ENCODE measurements at places on chromosomes 7 and 10. TPM values are rescaled to one million over a fixed set of nuclear protein-coding genes. Genes with fewer than 3 reads are reported as not detected.

Gene TSPAN12
- polyA plus RNA-seq, result not detected

Gene DDC
- polyA plus RNA-seq, result not detected

Gene HOXA7
- not detected for polyA plus RNA-seq

Gene BAMBI
- polyA plus RNA-seq, result not detected

Gene HOGA1
- polyA plus RNA-seq, result not detected

Gene GRID1
- polyA plus RNA-seq, result not detected

Gene ADRA2A
- not detected for polyA plus RNA-seq

Gene RNF133
- not detected for polyA plus RNA-seq

Gene ARF5
- 152 TPM for polyA plus RNA-seq

Gene IQCE
- polyA plus RNA-seq, result 2.2 TPM

Gene LDB3
- polyA plus RNA-seq, result not detected

Gene OR2A7
- polyA plus RNA-seq, result 0.23 TPM

Gene SNX13
- 10.7 TPM for polyA plus RNA-seq

DNA sequence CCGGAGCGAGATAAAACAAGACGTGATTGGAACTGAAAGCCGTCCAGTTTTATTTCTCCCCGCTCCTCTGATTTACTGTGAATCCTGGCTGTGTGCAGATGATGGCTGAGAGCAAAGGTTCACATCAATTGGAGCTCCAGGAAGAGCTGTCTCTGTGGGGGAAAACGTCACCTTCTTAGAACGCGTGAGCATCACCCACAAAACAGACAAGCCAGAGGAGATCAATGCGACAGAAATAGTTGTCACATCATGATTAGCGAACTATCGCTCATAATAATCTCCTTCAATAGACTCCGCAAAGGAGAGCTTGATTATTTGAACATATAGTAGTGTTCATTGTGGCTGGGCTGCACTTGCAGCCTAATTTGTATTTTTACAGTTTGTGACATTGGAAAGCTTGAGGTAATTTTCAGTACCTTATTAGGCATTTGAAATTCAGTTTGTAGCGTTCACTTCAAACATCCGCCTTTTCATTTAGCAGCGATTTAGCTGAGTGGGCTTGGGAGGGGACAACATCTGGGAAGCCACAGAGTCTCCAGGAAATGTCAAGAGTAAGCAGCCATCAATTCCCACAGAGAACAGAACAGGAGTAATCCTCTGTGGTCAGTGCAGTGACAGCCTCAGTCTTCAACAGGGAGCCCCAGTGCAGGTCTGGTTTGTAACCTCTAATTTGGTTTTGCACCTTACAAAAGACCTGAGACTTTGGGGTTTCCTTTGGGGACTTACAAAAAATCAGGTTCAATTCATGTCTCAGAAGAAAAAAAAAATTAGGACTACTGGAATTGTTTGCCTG lies 276.8 kb upstream of the PFKP start:
- no peak for DNase-seq

GRCh38 chr10:3948843-3949242 lies 163.8 kb upstream of the KLF6 start:
- peak; percentile 77 for DNase-seq

GRCh38 chr10:82628373-82628772 lies 753.4 kb downstream of the NRG3 start:
- DNase-seq, result no peak

GRCh38 chr7:159088016-159088865 lies 56.4 kb downstream of the VIPR2 start:
- DNase-seq, result no peak

GRCh38 chr10:72490951-72491350 lies 134.9 kb downstream of the MICU1 start:
- DNase-seq, result no peak

DNA sequence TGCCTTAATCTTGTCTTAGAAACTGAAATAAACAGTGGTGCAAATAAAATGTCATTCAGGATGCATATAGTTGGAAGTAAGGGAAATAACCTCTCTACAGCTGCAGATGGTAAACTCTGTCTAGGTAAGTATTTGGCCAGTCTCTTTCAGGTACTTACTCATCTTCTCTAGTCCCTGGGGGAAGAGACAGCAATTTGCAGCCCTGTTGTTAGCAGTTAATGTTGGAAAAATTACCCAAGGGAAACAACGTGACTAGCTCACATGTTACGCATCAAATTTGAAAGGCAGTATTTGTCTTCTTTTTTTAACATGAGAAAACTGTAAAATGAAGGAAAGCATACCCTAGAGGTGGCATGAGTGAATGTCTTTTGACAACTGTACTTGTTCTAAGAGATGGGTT lies 3.2 kb upstream of the HUS1 start:
- DNase-seq, result no peak

GRCh38 chr7:24659505-24659904 lies 86.3 kb downstream of the PALS2 start:
- no peak for DNase-seq

GRCh38 chr10:132752378-132752777 lies 33.6 kb downstream of the NKX6-2 start:
- DNase-seq, result no peak

DNA sequence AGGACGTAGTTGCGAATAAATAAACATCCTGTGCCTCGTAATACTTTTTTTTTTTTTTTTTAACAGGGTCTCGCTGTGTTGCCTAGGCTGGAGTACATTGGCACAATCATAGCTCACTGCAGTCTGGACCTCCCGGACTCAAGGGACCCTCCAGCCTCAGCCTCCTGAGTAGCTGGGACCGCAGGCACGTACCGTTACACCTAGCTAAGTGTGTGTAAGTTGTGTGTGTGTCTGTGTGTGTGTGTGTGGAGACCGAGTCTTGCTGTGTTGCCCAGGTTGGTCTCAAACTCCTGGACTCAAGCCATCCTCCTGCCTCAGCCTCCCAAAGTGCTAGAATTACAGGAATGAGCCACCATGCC lies 573 bp upstream of the PON2 start:
- no peak for DNase-seq

DNA sequence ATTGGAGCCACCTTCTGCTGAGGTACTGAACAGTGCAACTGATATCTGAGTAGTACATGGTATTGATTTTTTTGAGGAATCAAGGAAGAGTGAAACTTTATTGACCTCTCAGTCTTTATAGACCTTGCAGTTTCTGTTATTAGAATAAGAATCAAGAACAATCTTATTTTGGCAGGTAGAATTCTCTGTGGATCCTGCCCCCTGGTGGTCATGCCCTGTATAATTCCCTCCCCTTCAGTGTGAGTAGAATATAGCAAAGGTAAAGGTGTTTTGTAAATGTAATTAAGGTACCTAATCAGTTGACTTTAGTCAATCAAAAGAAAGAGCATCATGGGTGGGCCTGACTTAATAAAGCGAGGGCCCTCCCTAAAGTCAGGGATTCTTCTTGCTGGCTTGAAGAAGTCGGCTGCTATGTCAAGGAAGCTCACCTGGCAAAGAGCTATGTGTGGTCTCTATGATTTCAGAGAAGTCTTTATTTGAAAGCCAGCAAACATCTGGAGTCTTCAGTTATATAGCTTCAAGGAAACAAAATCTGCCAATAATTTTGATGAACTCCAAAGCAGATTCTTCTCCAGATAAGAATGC lies 142.8 kb downstream of the LSM5 start:
- no peak for DNase-seq

GRCh38 chr10:2488446-2489005 lies 578.8 kb upstream of the PFKP start:
- DNase-seq, result no peak

DNA sequence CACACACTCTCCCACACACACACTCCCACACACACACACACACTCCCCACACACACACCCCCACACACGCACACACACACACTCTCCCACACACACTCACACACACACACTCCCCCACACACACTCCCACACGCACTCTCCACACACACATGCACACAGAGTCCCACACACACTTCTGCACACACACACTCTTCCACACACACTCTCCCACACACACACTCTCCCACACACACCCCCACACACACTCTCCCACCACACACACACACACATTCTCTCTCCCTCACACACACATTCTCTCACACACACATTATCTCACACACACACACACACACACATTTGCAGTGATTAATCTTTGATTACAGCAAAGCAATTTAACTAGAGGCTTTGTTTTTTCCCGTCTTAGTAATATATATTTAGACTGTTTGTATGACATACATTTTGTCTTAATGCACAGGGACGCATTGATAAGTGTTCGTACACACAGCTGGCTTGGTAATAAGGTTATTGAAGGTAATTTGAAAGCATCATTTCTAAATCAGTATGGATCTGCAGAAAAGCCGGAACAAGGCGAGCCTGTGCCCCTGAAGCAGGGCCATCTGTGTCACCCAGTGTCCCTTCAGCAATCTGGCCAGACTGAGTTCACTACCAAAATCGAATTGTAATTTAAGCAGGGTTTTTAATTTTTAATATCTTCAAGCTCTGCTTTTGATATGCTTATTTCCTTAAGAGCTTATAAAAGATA lies 69.9 kb upstream of the SH2B2 start:
- DNase-seq, result no peak

DNA sequence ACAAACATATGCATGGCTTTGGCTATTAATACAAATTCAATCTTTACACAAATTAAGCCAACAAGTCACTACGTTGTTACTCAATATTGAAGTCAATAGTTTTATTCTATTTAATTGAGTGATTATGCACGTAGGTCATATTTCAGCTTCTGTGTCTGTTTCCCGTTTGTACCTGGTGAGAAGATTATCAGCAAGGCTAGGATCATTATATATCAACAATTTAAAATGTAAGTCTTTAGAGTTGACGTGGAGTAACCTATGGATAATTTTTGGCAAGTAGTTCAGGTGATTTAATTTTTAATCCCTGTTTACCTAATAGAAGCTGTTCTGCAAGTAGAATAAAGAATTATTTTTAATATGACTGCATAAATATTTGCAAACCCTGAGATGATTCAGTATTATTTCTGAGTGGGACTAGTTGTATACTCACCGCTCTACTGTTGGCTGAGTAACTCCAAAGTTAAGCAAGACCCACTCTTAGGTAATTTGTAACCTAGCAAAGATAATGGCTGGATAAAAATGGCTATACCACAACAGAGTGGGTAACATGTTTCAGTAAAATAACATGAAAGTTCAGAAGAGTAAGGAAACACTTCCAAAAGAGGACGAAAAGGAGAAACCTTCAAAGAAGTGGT lies 161.0 kb downstream of the HGF start:
- DNase-seq, result no peak

DNA sequence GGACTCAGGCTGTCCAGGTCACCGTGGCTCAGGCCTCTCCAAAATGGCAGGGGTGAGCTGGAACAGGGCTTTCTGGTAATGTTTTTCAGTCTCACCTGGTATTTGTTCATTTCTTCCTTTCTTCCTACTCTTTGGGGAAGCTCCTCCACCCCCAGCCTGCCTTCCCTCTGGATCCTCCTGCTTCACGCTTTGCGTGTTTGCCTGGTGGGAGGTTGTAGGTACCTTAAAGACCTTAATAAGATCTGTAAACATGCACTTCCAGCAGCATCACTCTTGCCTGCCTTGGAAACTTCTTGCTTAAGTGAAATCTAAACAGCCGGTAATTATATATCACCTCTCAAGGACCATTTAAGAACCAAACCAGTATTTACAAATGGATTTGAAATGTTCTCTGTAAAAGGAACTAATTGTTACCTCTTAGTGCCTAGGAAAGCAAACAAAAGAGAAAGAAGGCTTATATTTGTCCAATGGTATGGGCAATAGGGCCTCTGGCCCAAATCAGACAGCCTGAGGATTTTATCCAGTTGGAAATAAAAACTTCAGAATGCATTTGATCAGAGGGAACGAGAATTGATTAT lies 339.9 kb downstream of the CCSER2 start:
- DNase-seq, result no peak

DNA sequence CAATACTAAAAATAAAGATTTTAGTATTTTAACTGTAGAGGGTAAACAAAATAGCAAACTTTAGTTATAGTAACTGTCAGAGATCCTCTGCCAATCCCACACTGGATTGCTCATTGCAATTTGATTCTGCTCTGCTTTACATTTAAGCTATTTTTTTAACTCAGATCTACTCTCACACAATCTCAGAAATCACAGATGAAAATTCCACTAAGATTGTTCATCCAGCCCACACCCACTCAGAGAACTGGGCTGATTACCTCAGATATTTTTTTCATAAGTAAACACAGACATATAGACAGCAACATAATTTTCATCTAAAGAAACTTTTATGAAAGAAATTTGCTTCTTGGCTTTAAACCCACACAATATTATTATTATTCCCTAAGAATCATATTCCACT lies 7.0 kb downstream of the OSBPL3 start:
- no peak for DNase-seq

DNA sequence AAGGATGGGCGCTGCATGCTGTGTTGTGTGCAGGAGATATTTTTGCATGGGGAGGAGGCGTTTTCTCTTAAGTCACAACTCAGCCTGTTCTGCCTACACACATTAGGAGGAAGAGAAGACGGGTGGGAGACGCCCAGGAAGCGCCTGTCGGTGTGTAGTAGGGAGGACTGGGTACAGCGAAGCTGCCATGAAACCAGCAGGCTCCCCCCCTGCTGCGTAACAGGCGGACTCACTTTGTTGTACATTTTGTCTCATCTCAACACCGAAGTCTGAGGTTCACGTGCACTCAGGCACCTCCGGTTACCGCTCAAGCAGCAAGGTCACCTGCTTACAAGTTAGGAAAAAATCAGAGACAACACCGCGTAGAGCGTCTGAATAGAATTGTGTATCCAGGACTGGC lies 56.3 kb downstream of the CRTAC1 start:
- no peak for DNase-seq

- no peak for DNase-seq
Observed at GRCh38 chr7:129244220-129244619, 19.4 kb downstream of the AHCYL2 start.

DNA sequence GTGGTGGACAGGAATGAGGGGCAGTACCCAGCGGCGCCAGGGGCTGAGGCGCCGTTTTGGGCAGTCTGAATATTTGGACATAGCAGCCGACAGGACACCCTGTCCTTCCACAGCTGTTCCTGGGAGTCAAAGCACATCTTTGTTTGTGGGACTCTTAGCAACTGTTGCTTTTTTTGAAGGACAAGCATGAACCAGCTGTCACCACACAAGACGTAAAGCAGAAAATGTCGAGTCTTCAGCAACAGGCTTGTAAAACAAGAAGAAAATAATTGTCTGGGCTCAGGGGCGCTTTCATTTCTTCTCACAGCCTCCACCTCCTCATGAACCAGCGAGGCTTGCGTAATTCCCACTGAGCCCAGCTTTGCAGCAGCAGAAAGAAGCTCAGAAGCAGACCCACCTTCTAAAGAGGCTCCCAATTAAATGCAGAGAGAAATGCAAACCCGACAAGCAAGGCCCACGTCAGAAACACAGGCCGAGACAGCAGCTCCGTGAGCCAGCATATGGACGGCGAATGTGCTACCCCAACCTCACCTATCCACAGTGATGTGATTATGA lies 68.9 kb upstream of the DNAAF5 start:
- DNase-seq, result no peak

- DNase-seq, result no peak
Observed at GRCh38 chr7:91351374-91351773, 87.1 kb downstream of the FZD1 start.

GRCh38 chr7:12529971-12530710 lies 40.4 kb upstream of the SCIN start:
- DNase-seq, result no peak

GRCh38 chr7:19834566-19834965 lies 61.1 kb upstream of the TMEM196 start:
- no peak for DNase-seq

Measured in naive thymus-derived CD8-positive, alpha-beta T cell (primary cell).